ENCODE measurements at places on chromosomes 5 and 9. TPM values are rescaled to one million over a fixed set of nuclear protein-coding genes. Genes with fewer than 3 reads are reported as not detected.

C5orf52 gene
- not detected for polyA plus RNA-seq

PRDM12 gene
- not detected for polyA plus RNA-seq

FBP2 gene
- polyA plus RNA-seq = 0.02 TPM

RRAGA gene
- polyA plus RNA-seq = 90.7 TPM

SLC31A1 gene
- polyA plus RNA-seq = 14.3 TPM

IDNK gene
- 9.3 TPM for polyA plus RNA-seq

OR1J4 gene
- polyA plus RNA-seq = not detected

INVS gene
- polyA plus RNA-seq = 5.8 TPM

OGN gene
- 8.0 TPM for polyA plus RNA-seq

LRRC26 gene
- polyA plus RNA-seq = 0.12 TPM

CHSY3 gene
- polyA plus RNA-seq = 1.9 TPM

NRG2 gene
- 0.42 TPM for polyA plus RNA-seq

CDH6 gene
- 2.0 TPM for polyA plus RNA-seq

LOX gene
- polyA plus RNA-seq = 13.1 TPM

SLC45A2 gene
- polyA plus RNA-seq = 0.03 TPM

CCDC69 gene
- polyA plus RNA-seq = 54.7 TPM

C9orf153 gene
- polyA plus RNA-seq = 0.26 TPM
